ENCODE measurements at places on chromosomes 6 and 20. TPM values are rescaled to one million over a fixed set of nuclear protein-coding genes. Genes with fewer than 3 reads are reported as not detected.

The CST5 gene
- polyA plus RNA-seq, result not detected

The SYNDIG1 gene
- polyA plus RNA-seq, result 4.1 TPM

The MTFR2 gene
- 2.2 TPM for polyA plus RNA-seq

The TINAG gene
- polyA plus RNA-seq, result not detected

The CYP39A1 gene
- 1.5 TPM for polyA plus RNA-seq

The HLA-DQB2 gene
- polyA plus RNA-seq, result 0.70 TPM
